ENCODE measurements at places on chromosomes 7 and 10.

- no peak for DNase-seq
Measured at GRCh38 chr7:157442456-157442855, 105.7 kb downstream of the DNAJB6 start.

DNA sequence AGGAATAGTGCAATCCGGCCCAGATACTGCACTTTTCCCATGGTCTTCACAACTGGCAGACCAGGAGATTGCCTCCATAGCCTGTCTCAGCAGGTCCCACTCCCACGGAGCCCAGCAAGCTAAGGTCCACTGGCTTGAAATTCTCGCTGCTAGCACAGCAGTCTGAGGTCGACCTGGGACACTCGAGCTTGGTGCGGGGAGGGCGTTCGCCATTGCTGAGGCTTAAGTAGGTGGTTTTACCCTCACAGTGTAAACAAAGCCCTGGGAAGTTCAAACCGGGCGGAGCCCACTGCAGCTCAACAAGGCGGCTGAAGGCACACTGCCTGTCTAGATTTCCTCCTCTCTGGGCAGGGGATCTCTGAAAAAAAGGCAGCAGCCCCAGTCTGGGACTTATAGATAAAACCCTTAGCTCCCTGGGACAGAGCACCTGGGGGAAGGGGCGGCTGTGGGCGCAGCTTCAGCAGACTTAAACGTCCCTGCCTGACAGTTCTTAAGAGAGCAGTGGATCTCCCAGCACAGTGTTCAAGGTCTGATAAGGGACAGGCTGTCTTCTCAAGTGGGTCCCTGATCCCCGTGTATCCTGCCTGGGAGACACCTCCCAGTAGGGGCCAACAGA, 293.5 kb upstream of the GALNT17 start:
- no peak for DNase-seq

DNA sequence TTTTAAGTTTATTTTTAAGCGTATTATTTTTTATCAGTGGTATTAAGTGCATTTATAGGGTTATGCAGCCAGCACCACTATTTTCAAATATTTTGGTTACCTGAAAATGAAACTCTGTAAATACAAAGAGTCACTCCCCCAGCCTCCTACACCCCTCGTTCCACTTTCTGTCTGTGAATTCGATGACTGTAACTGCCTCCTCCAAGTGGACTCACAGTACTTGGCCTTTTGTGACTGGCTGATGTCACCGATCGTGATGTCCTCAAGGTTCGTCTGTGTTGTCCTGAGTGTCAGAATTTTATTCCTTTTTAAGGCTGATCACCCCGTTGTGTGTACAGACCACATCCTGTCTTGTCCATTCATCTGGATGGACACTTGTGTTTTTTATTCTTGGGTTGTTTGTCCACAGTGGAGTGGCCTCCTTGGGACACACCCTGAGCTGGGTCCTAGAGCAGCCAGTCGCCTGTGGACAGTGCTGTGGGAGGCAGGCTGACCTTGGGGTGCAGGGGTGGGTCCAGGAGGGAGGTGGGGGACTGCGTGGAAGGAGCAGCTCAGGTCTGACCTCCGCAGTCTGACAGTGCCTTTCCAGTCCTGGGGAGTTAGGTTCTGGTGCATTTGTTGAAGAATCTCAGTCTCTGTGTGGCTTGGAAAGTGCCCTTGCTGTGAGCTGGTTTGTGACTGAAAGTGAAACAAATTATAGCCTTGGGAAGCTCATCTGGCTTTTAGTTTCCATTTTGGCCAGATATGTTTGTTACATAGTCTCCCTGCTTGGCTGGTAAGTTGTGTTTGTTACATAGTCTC, 6.9 kb downstream of the MTG1 start:
- no peak for DNase-seq

DNA sequence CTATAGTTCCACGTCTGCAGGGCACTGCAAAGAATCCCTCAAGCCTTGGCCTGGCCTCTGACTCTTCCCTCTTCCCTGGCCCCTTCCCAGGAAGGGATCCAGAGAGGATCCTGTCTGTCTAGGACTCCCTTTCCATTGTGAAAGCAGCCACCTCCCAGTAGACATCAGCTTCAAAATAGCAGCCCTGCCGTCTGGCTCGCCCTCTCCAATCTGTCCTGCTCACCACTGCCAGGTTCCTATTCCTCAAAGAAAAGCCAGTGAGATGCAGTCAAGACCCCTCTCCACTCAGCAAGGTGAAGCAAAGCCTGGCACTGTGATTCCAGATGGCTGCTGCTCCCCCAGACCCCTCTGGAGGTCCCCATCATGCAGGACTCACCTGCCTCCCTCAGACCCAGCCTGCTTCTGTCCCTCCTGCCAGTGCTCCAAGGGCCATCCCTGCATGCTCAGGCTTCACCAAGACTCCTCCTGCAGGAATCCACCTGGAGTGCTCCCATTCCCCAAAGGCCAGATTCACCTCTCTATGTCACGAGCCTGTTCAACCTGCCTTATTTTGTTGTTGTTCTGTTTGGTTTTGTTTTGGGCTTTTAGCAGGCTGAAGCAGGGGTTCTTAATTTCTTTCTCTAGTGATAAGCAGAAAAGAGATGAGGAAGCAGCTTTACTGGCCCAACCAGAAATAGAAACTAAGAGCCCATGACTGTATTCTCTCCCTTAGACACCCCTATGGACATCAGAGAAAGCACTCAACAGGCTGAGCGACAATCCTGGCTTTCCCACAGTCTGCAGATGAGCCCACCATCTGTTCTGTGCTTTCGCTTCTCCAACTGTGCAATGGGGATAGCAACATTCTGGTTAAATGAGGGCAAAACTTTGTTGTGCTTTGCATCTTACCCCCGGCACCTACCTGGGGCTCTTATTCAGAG, 305.1 kb downstream of the GRID1 start:
- peak; percentile 24 for DNase-seq

DNA sequence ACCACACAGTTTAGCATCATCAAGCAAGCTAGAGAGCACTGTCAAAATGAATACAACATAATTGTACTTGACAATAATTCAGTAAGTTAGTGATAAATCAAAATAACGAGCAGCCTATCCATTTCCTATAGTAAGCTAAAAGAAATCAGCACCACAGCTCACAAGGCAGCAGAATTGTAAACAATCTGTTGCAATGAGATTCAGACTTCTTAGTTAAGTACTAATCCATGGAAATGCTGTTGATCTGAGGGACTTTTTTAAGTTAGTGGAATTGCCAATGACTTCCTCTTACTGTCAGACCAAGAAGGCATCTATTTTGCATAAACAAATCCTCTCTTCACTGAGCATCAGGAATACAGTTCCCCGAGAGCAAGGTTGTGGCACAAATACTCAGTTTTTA, 136.6 kb upstream of the CCDC6 start:
- no peak for DNase-seq

DNA sequence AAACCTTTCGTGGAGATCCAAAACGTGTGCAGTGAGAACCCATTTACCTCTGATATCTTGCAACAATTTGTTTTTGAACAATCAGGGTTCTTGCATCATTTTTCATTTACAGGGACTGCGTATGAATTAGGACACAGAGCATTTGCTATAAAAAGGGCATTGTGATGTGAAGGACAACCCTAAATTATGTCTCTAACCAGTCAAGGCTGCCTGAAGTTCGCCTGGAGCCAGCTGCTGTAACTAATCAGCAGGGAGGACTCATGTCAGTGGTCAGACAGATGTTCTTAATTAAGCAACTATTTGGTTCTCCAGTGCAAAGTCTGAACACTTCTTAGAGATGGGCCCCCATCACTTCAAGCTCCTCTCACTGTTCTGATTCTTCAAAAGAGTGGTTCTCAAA, 674.8 kb downstream of the KCNMA1 start:
- no peak for DNase-seq

DNA sequence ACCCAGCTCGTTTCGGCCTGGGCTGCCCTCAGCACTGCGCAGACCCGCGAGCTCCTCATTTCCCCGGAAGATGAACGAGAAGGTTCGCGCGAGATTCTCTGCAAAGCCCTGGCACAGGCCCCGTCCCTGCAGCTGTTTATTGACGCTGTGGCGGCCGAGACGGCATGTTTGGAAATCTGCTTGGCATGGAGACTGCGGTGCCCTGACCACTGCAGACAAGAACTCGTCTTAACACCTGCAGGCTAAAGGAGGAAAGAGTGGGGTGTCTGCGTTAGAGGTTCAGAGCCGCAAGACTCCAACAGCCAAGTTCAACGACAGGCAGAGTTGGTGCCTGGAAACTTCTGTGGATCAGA, 125.6 kb downstream of the DNAJB6 start:
- no peak for DNase-seq

- DNase-seq = no peak
Measured at GRCh38 chr7:156964971-156965370, 15.5 kb downstream of the NOM1 start.

DNA sequence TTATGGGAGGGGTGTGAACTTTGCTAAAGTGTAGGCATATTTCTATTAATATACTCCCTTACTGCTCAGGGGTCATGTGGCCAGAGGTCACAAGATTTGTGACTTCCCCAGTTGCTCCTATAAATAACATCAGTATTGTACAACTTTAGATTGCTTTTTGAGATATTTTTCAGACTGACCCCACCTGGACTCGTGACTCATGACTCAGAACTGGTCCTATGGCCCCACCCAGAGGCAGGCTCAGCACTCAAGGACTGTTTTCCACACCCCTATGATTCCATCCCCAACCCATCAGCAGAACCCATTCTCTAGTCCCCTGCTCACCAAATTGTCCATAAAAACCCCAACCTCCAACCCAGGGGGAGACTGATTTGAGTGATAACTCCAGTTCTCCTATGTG, 2.7 kb upstream of the CUL2 start:
- no peak for DNase-seq

DNA sequence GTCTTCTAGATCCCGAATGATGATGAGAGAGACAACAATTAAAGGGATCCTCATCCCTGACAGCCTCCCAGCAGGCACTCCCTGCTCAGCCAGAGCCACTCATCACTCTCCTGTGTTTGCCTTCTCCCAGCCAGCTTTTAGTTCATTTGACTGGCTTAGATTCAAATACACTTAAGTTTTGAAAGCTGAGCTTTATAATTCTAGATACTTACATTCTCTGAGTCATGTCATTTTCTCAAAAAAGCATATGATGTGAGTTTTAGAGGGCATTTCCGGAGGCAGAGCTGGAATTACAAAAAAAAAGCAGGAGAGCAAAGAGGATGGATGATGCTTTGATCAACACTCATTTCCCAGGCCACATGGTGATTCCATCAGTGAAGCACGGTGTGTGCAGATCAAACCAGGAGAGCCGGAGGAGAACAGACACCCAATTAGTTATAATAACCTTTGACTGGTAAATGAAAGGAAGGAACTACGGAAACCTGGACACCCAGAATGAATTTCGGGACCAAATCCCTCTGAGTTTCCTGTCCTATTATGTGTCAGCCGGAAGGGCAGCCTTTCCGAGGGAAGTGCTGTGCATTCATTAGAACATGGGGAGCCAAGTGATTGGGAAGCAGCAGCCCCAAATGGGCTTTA, 81.5 kb upstream of the HPS1 start:
- no peak for DNase-seq

DNA sequence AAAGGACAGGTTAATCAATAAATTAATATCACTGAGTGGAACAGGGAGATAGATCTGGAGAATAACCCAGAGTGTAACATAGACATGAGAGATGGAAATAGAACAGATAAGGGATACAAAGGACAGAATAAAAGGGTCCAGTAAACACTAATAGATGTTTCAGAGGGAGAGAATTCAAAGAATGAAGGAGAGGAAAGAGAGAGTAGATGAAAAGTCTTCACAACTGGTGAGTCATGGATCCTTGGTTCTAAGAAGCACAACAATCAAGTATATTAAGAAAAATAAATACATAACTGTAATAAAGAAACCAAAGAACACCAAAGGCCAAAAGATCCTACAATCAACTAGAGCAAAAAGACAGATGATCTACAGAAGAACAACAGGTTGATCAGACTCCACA, 66.3 kb downstream of the BEND7 start:
- DNase-seq = no peak

- peak; percentile 64 for DNase-seq
Measured at GRCh38 chr10:78626471-78626870, 442.3 kb upstream of the ZMIZ1 start.

- DNase-seq = no peak
Measured at GRCh38 chr7:140689199-140690152, 7.0 kb upstream of the NDUFB2 start.

DNA sequence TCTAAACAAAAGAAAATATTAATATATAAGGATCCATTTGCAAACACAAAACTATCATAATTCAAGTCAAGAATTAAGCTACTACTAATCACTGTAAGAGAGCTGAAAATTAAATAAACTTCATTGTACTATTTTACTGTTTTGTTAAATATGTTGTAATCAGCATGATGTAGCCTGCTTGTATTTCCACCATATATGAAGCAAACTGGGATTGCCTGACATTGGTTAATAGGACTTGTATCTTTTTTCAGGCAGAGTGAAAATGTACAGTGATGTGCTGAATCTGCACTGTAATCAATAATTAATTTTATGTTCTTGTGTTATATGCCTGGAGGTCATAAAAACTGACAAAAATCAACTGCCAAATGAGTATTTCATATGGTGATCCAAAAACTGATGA, 25.4 kb downstream of the TRDMT1 start:
- DNase-seq = no peak

- peak; percentile 71 for DNase-seq
Measured at GRCh38 chr7:11328309-11328708, 354.6 kb downstream of the PHF14 start.

- DNase-seq = no peak
Measured at GRCh38 chr7:20331910-20332813, 1.5 kb downstream of the ITGB8 start.

GRCh38 chr10:126598009-126598408, 72.5 kb downstream of the C10orf90 start:
- peak; percentile 89 for DNase-seq

GRCh38 chr7:66125052-66125694, 10.5 kb downstream of the CRCP start:
- DNase-seq = no peak

- DNase-seq = no peak
Measured at GRCh38 chr10:88833156-88833555, 18.5 kb downstream of the ANKRD22 start.

GRCh38 chr10:92688927-92689662, 660 bp upstream of the HHEX start:
- DNase-seq = peak; percentile 87

- no peak for DNase-seq
Measured at GRCh38 chr7:39609935-39610263, 13.5 kb upstream of the RALA start.

Measured in endodermal cell (in vitro differentiated cells).